ENCODE measurements at places on chromosomes 2 and 18.

DNA sequence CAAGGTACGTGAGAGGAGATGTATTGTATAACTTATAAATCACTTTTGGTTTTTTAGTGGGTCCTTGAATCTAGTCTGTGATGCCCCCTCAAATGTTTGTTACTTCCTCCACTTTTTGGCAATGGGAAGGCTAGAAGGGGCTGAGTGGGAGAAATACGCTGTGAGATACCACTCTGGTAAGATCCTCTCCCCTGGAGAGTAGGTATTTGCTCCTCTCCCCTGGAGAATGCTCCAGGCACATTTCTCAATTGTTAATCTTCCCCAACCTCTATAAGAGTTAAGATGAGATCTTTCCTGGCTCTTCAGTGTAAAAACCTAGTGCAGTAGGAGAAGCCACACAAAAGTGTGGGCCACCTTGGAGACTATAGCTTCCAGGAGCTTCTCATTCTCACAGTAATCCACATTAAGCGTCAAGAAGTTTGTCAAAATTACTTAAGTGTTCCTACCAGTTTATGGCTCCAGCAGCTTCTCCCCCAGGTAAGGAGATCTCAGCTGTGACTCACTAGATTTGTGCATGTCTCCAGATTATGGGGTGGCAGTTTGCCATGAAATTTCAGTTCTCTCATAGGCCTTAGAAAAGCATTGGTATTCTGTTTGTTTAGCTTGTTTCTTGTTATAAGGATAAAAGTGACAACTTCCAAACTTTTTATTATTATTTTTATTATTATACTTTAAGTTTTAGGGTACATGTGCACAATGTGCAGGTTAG is 182.6 kb downstream of the FSIP2 start:
- ATAC-seq: no peak

DNA sequence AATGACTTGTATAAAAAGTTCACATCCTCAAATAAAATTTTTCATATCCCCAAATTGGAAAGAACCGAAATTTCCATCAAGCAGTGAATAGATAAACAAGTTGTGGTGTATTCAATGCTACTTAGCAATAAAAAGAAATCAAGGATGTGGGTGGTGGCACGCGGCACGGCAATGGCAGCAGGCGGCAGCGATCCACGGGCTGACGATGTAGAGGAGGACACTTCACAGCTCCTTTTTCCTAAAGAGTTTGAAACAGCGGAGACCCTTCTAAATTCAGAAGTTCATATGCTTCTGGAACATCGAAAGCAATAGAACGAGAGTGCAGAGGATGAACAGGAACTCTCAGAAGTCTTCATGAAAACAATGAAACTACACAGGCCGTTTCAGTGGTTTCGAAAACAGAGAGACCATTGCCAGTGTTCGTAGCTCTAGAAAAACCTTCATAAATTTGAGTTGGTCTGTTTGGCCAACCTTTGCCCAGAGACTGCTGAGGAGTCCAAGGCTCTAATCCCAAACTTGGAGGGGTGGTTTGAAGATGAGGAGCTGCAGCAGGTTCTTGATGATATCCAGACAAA is 9.8 kb upstream of the IL36A start:
- no peak for ATAC-seq

DNA sequence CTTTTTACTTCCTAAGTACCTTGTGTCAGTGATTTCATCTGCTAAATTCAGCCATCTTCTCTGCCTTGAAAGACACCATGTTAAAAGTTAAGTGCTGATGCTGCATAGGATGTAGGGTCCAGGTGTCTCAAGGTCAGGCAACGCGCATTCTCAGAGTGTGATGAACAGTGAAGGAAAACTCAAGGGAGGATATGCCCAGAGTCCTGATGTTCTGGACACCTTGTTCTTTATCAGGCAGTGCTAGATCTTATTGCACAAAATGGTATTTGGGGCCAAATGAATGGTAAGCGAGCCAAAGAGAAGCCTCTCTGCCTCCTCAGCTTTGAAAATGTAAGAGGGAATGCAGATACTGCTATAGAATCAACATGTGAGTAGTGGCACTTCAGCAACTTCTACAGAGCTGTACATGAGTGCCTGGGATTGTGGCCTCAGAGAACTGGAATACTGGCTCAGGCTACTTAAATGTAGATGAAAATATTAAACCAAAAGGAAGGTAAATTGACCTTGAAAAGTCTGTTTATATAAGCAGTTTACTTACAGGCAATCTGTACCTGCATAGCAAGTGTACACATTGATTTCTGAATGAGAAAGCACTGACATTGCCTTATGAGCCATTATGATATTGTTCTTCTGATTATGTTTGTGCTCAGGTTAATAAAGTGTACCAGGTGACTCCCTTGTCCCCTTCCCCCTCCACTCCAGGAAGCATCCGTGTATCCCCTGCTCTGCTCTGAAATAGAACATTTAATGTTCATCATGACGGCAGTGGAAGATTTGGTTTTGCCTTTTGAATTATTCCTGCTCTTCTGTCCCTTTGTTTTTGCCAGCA is 86.7 kb upstream of the RANBP2 start:
- ATAC-seq: no peak

GRCh38 chr2:145088756-145089155 is 568.8 kb upstream of the ZEB2 start:
- ATAC-seq: no peak

- ATAC-seq: no peak
Observed at GRCh38 chr2:166181813-166182154, 54.0 kb upstream of the SCN1A start.
